Thymus (tissue), 14 donors: ENCODE measurements at places on chromosomes 7 and 10. TPM values are rescaled to one million over a fixed set of nuclear protein-coding genes. Genes with fewer than 3 reads are reported as not detected.
A peak's percentile ranks its signal among the peaks of the same experiment; 100 is the strongest.

The ITIH5 gene
- 1.2 TPM for total RNA-seq

The HYCC1 gene
- total RNA-seq, result 15.3 TPM

The LRRC17 gene
- 27.8 TPM for total RNA-seq

The ASIC3 gene
- total RNA-seq, result 0.14 TPM

The KIF5B gene
- 70.4 TPM for total RNA-seq

The TAS2R4 gene
- total RNA-seq, result 0.38 TPM

The TMEM229A gene
- total RNA-seq, result not detected

DNA sequence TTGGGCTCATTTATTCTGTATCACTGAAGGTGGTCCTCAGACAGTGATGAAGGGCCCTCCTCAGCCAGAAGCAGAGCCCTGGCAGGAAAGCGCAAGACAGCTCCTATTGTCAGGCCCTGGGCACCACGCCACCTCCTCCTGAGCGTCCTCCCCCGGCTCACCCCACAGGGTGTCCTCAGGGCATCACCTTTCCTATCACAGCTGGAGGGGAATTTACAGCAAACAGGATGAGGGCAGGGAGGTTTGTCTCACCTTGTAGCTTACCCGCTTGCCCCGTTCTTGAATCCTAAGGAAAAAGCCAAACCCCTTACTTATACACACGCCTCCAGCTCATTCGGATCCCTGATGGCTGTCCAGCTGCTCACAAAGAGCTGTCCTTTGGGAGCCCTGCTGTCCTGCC is 50.2 kb upstream of the LANCL2 start:
- H3K27me3 ChIP-seq, result no peaks in the 10 kb centered on the region
- no peak overlapping the region for H3K4me3 ChIP-seq
- H3K36me3 ChIP-seq, result no peaks in the 10 kb centered on the region
- no peaks in the 10 kb centered on the region for H3K4me1 ChIP-seq

- H3K4me3 ChIP-seq, result peak overlapping the region; percentile 40
- H3K36me3 ChIP-seq, result peaks cover 9% of the 10 kb centered on the region
- H3K27me3 ChIP-seq, result peaks cover 7% of the 10 kb centered on the region
- no peak for DNase-seq
- H3K27ac ChIP-seq, result peak overlapping the region; percentile 93
- H3K4me1 ChIP-seq, result peaks cover 27% of the 10 kb centered on the region
These were observed 23.6 kb downstream of the ZNF783 start for GRCh38 chr7:149285603-149286002.

- H3K27ac ChIP-seq, result no peak overlapping the region
- no peak for DNase-seq
- H3K27me3 ChIP-seq, result no peaks in the 10 kb centered on the region
- H3K36me3 ChIP-seq, result no peaks in the 10 kb centered on the region
- H3K4me3 ChIP-seq, result no peak overlapping the region
These were observed 417.5 kb upstream of the GRM3 start for GRCh38 chr7:86226191-86226590.

DNA sequence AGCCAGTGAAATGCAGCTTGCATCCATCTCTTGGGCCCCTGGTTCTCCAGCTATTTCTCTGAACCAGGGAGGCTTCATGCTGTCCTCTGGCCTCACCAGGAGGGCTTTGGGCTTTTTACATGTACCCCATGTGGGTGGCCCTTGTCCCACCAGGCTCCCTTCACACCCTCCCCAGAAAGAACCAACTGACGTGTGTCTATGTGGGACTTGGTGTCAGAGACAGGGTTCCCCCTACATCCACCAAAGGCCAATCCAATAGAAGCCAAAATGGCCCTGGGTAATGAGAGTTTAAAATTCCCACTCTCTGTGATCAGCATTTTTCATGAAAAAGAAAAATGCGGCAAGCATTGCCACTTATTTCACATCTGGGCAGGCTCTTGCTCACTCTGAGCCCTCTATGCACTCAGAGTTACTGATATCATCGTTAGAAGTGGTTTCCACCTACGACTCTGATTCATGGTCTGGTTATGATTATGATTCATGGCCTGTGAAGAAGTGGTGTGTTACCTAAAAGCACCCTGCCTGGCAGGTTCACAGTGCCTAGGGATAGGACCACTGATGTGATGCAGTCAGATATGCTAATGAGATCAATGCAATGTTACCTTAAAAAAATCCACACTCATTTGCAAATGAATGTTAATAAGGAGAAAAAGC is 133.5 kb downstream of the BUB3 start:
- no peak for DNase-seq
- no peak overlapping the region for H3K4me3 ChIP-seq
- no peaks in the 10 kb centered on the region for H3K36me3 ChIP-seq
- no peaks in the 10 kb centered on the region for H3K4me1 ChIP-seq

- H3K4me3 ChIP-seq, result peak overlapping the region; percentile 32
- no peaks in the 10 kb centered on the region for H3K36me3 ChIP-seq
- no peak for DNase-seq
These were observed 115.5 kb upstream of the ZNF438 start for GRCh38 chr10:31147210-31147608.

DNA sequence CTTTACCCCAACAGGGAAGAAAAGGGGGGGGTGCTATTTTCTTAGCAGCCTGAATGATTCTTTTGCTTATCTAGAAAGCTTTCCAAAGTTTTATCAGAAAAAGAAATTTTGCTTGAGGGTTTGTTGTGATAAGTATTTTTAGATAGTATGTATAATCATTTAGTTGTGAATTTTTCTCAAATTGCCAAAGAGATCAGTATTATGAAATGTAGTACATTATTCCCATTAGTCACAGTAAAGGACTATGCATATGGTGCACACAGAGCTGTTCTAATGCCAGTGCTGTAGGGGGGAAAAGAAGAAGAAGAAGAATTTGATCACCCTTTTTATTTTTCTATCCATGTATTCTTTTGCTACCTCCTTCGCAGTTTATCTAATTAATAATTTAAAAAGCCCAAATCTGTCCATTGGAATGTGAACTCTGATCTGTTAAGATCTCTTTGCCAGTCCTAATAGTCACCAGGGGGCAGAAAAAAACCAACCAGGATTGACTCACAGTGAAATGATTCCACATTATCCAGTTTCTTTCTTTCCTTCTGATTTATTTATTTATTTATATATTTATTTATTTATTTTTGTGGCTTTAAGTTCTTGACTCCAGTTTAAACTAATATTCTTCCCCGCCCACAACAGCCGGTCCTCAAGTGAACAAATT is 4.7 kb downstream of the RBM20 start:
- peaks cover 6% of the 10 kb centered on the region for H3K4me1 ChIP-seq
- no peak for DNase-seq
- no peak overlapping the region for H3K4me3 ChIP-seq
- H3K27ac ChIP-seq, result no peak overlapping the region
- H3K27me3 ChIP-seq, result peaks cover 27% of the 10 kb centered on the region
- no peaks in the 10 kb centered on the region for H3K36me3 ChIP-seq

DNA sequence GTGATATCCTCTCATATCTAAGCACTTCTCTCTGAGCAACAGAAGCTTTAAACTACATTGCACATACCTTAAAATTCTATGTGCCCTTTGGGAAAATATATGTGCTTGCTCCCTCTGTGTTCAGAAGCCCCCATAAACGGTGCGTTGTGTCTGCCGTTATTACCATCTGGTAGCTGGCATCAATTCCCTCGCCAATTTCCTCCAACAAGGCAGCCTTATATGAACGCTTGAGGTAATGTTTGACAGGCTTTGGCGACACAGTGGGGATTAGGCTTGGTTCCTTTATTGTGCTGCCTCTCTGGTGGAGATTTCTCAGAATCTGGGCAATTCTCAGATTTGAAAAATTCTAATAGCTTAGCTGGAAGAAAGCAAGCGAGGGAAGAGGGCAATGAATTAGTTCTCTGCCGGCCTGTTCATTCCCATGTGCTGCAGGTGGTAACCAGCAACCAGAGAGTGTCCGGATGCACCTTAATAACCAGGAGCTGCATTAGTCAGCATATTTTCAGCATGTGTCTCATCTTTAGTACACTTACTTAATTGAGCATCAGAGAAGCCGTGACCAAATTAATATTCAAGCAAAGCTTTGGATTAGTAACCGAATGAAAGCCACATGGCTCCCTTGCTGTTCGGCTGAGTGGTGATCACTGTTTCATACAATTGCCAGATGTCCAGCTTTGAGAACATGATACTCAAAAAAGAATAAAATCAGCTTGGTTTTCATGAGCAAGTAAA is 7.3 kb upstream of the PPP1R17 start:
- H3K36me3 ChIP-seq, result no peaks in the 10 kb centered on the region
- no peaks in the 10 kb centered on the region for H3K27me3 ChIP-seq
- H3K4me3 ChIP-seq, result no peak overlapping the region
- no peak overlapping the region for H3K27ac ChIP-seq
- H3K4me1 ChIP-seq, result no peaks in the 10 kb centered on the region

DNA sequence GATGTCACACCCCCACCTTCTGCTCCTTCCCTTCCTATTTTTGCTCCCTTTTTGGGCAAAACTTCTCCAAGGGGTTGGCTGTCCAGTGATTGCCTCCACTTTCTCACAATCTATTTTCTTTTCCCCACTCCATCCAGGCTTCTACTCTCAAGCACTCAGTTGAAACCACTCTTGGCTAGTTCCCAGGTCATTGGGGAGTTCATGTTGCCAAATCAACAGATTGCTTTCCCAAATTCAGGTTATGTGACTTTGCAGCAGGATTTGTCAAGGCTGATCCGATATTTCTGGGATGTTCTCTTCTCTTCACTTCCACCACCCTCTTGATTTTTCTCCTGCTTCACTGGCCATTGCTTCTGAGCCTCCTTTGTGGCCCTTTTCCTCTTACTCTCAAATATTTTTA is 258.7 kb upstream of the SLC26A5 start:
- no peak overlapping the region for H3K4me3 ChIP-seq
- H3K4me1 ChIP-seq, result no peaks in the 10 kb centered on the region
- H3K36me3 ChIP-seq, result no peaks in the 10 kb centered on the region
- no peak overlapping the region for H3K27ac ChIP-seq
- H3K27me3 ChIP-seq, result no peaks in the 10 kb centered on the region

DNA sequence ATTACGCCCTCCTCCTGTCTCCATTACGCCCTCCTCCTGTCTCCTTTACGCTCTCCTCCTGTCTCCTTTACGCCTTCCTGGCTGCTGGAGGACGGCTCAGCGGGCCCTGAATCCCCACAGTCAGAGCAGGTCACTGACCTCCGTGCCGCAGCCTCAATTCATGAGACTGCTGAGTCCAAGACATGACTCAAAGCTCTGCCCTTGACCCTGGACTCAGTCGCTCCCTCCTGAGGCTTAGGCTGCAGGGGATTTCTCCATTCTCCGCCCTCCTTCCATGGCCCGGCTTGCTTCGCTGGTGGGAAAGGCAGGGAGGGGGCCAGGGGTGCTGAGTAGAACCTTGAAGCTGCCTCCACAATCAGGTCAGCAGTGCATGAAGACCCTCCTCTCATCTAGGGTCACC is 21.0 kb upstream of the FOXL3 start:
- H3K27ac ChIP-seq, result no peak overlapping the region
- H3K4me1 ChIP-seq, result no peaks in the 10 kb centered on the region
- H3K27me3 ChIP-seq, result no peaks in the 10 kb centered on the region
- no peaks in the 10 kb centered on the region for H3K36me3 ChIP-seq
- no peak overlapping the region for H3K4me3 ChIP-seq

DNA sequence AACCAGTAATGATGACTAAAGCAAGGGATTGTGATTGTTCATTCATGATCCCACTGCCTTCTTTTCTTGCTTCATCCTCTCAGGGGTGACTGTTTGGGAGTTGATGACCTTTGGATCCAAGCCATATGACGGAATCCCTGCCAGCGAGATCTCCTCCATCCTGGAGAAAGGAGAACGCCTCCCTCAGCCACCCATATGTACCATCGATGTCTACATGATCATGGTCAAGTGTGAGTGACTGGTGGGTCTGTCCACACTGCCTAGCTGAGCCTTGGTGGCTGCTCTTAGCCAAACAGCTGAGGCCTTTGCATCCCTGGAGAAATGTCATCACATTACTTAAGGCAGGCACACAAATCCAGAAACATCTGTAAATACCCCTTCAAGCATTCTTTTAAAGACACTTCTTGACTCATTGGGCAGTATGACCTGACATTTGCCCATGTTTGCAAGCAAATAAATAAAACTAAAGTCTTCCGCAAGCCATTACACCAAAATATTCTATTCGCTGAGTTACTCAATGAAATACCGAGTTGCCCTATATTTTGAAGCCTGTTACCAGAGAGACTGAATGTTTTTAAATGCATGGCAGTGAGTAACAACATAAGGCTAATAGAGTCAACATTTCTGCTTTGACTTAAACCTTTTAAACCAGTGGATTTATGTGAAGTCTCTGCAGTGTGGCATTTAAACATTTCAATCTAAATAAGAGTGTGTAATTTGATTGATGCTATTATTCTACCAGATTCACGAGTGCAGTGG is 166.3 kb upstream of the LANCL2 start:
- no peak overlapping the region for H3K4me3 ChIP-seq
- no peak for DNase-seq
- no peaks in the 10 kb centered on the region for H3K27me3 ChIP-seq
- H3K36me3 ChIP-seq, result no peaks in the 10 kb centered on the region
- H3K4me1 ChIP-seq, result no peaks in the 10 kb centered on the region

DNA sequence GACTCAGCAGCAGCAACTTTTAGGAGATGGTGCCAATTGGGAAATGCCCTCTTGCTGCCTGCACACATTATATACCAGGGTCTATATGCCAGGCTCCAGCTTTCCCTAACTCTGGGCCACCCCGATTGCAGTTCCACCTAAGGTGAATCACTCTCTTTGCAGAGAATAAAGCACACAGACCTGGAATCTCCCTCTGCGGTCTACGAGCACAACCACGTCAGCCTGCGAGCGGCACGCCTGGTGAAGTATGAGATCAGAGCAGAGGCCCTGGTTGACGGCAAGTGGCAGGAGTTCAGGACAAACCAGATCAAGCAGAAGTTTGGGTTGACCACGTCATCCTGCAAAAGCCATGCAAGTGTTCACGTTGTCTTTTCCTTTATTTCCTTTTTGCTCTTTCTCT is 38.2 kb upstream of the PLEKHA1 start:
- H3K36me3 ChIP-seq, result no peaks in the 10 kb centered on the region
- DNase-seq, result no peak
- H3K27ac ChIP-seq, result no peak overlapping the region

- no peak for DNase-seq
- H3K36me3 ChIP-seq, result no peaks in the 10 kb centered on the region
- H3K4me1 ChIP-seq, result no peaks in the 10 kb centered on the region
These were observed 248.7 kb downstream of the TSPAN12 start for GRCh38 chr7:120609136-120609753.
